ENCODE measurements at places on chromosomes 13 and 19. TPM values are rescaled to one million over a fixed set of nuclear protein-coding genes. Genes with fewer than 3 reads are reported as not detected.

DNA sequence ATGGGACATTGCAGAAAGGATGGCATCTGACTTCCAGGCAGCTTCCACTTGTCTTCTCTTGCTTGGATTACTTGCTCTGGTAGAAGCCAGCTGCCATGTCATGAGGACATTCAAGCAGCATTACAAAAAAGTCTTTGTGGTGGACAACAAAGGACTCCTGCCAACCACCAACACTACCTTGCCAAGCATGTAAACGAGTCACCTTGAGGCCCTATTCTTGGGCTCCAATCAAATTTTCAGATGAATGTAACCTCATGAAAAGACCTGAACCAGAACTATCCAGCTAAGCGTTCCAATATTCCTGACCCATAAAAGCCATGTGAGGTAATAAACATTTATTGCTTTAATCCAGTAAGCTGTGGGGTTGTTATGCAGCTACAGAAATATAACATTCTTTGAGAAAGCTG is 12.5 kb downstream of the PROSER1 start:
- no peak for DNase-seq

The LINGO3 gene
- total RNA-seq: not detected

The FGF21 gene
- total RNA-seq: not detected

- DNase-seq: no peak
Observed at GRCh38 chr13:29567411-29567810, 28.1 kb downstream of the SLC7A1 start.

DNA sequence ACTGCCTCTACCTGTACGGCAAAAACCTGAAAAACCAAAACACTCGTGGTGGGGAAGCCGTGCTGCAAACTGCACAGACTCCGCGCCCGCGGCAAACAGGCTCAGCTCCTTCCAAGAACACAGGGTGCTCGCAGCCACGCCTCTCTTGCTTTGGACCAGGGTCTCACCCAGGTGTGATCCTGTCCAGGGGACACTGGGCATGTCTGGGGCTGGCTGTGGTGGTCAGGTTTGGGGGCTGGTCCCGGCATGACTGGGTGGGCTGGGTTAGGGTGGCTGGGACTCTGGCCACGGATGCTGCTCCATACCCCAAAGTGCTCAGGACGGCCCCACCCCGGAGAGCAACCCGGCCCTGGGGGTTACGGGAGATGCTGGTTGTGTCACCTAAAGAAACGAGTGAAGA is 13.9 kb downstream of the GPX4 start:
- DNase-seq: no peak

GRCh38 chr13:29564818-29565217 is 30.7 kb downstream of the SLC7A1 start:
- no peak for DNase-seq

GRCh38 chr13:30915691-30916541 is 9.8 kb downstream of the MEDAG start:
- DNase-seq: no peak

The SKA3 gene
- 0.86 TPM for total RNA-seq

GRCh38 chr13:108895220-108895704 is 265.9 kb downstream of the MYO16 start:
- no peak for DNase-seq

DNA sequence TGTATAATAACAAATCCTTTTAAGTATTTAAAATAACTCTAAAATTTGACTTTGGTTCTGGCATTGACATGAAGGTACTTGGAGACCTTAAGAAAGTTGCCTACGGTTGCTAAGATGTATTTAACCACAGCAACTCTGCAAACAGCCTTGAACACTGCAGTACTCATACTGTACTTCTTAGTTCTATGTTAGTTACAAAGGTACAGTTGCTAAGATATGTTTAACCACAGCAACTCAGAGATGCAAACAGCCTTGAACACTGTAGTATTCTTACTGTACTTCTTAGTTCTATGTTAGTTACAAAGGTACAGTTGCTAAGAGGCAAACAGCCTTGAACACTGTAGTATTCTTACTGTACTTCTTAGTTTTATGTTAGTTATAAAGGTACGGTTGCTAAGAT is 268.3 kb upstream of the MIR17HG start:
- no peak for DNase-seq
